ENCODE measurements at places on chromosomes 7 and 10. TPM values are rescaled to one million over a fixed set of nuclear protein-coding genes. Genes with fewer than 3 reads are reported as not detected.

CYP3A5 gene
- 2.1 TPM for total RNA-seq

GPRIN2 gene
- total RNA-seq = 0.24 TPM

SH2B2 gene
- 0.76 TPM for total RNA-seq

LRRD1 gene
- total RNA-seq = 0.05 TPM

PTPRZ1 gene
- 0.47 TPM for total RNA-seq

IFIT2 gene
- 8.7 TPM for total RNA-seq

OR2A5 gene
- total RNA-seq = not detected

ENKUR gene
- 0.05 TPM for total RNA-seq

POU6F2 gene
- 0.05 TPM for total RNA-seq

VWDE gene
- 0.90 TPM for total RNA-seq

CUZD1 gene
- total RNA-seq = 1.1 TPM

PRRT4 gene
- total RNA-seq = 0.28 TPM

MCMBP gene
- 53.2 TPM for total RNA-seq

ERVW-1 gene
- total RNA-seq = not detected

OPN4 gene
- under 0.01 TPM for total RNA-seq

OGA gene
- total RNA-seq = 104 TPM

LEP gene
- 0.05 TPM for total RNA-seq

CTAGE6 gene
- total RNA-seq = 0.28 TPM

LHFPL3 gene
- 0.14 TPM for total RNA-seq

PIK3CG gene
- total RNA-seq = 22.4 TPM

GCK gene
- total RNA-seq = 0.24 TPM

ASB10 gene
- total RNA-seq = not detected

IL2RA gene
- total RNA-seq = 5.6 TPM

RELN gene
- 0.28 TPM for total RNA-seq

CALML5 gene
- total RNA-seq = 32.6 TPM

NPY gene
- 0.71 TPM for total RNA-seq

CTBP2 gene
- 7.1 TPM for total RNA-seq

EIF3A gene
- 67.8 TPM for total RNA-seq

NXPH1 gene
- total RNA-seq = 0.05 TPM

C10orf143 gene
- 3.5 TPM for total RNA-seq

FAM237B gene
- not detected for total RNA-seq

KCP gene
- total RNA-seq = 0.09 TPM

SRRM3 gene
- 0.05 TPM for total RNA-seq

PRSS1 gene
- total RNA-seq = 0.76 TPM

AMPH gene
- 1.4 TPM for total RNA-seq

FGFR2 gene
- total RNA-seq = 13.3 TPM

TMEM72 gene
- total RNA-seq = 0.05 TPM

UPK3B gene
- total RNA-seq = 0.33 TPM

BPGM gene
- total RNA-seq = 23.1 TPM

NODAL gene
- total RNA-seq = 0.28 TPM

HOGA1 gene
- total RNA-seq = 0.19 TPM

HTRA1 gene
- total RNA-seq = 12.0 TPM

ZNF746 gene
- total RNA-seq = 9.4 TPM

DPYSL4 gene
- total RNA-seq = 0.28 TPM

TRIM4 gene
- total RNA-seq = 21.6 TPM

NEUROG3 gene
- not detected for total RNA-seq

SPDYE6 gene
- total RNA-seq = not detected

KIAA1549 gene
- total RNA-seq = 1.9 TPM

ANKRD30A gene
- not detected for total RNA-seq

GNG11 gene
- 32.2 TPM for total RNA-seq

AS3MT gene
- 5.2 TPM for total RNA-seq

DNAJB12 gene
- 16.8 TPM for total RNA-seq

DRGX gene
- total RNA-seq = 0.05 TPM

CBLL1 gene
- 15.3 TPM for total RNA-seq

NRG3 gene
- total RNA-seq = not detected

MYOZ1 gene
- total RNA-seq = 0.61 TPM

ZNF365 gene
- 0.19 TPM for total RNA-seq

ABCB1 gene
- total RNA-seq = 6.7 TPM

PON1 gene
- 11.7 TPM for total RNA-seq

RARRES2 gene
- total RNA-seq = 6.5 TPM
